ENCODE measurements at places on chromosomes 7 and 10.

GRCh38 chr7:117122536-117122935 is 169.2 kb downstream of the ST7 start:
- no peak for DNase-seq

GRCh38 chr7:136925556-136925955 is 57.1 kb downstream of the CHRM2 start:
- DNase-seq = no peak

- no peak for DNase-seq
Measured at GRCh38 chr10:62873866-62874265, 57.7 kb upstream of the EGR2 start.

DNA sequence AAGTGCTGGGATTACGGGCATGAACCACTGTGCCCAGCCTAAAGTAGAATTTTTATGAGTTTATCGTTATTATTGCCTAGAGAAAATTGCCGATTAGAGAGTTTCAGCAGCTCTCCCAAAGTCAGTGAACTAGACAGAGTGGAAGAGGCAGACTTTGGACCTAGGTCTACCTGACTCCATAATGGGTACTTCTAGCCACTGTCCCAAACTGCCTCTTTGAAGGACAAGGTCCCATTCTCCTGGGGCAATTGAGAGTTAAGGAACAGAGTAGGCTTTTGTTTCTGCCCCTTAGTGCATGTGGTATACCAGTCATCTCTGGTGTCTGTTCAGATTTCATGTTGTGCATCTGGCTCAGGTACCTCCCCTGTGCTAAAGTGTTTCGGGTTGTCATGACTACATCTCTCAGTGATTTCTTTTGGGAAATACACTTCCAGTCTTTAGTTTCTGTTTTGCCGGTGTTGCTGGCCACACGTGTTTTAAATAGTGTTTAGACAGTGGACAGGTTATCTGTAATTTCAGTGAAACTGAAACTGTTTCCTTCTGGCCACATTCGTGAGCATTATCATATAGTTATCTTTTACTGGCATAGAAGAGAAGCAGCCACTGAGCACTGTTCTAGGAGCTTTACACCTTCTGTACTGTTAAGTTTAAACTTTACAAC is 4.7 kb downstream of the TMEM236 start:
- no peak for DNase-seq
